Renal pelvis (tissue), 12 donors: ENCODE measurements at places on chromosomes 16 and 17. TPM values are rescaled to one million over a fixed set of nuclear protein-coding genes. Genes with fewer than 3 reads are reported as not detected.

The ABCC6 gene
- 22.6 TPM for polyA plus RNA-seq

DNA sequence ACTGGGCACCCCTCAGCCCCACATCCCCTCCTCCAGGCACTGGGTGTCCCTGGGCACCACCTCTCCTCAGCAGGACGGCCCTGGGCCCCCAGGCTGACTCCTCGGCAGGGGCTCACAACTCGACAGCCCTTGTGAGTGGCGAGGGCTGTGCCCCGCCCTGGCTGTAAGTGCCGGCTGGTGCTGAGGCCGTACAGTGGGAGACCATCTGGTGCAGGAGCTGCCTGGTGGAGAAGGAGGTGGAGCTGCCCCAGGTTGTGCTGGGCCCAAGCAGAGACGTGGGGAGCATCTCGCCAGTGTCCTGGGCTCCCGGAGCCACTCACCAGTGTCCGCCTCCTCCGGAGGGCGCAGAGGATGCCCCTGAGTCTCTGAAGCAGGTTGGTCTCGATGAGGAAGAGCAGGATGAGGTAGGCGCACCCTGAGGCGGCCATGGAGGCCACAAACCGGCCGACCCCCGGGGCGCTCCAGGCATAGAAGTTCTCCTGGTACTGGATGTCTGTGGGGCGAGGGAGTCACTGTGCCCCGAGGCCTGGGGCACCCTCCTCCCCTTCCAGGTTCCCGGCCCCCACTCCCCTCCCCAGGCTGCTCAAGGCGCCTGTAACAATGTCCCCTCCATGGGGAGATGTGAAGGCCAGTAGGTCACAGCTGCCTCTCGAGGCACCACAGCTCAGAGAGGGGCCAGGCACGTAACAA is 15.1 kb upstream of the RNPS1 start:
- no peak for DNase-seq

- DNase-seq: peak; percentile 45
Measured at GRCh38 chr16:49875806-49876715, 20.1 kb upstream of the ZNF423 start.

DNA sequence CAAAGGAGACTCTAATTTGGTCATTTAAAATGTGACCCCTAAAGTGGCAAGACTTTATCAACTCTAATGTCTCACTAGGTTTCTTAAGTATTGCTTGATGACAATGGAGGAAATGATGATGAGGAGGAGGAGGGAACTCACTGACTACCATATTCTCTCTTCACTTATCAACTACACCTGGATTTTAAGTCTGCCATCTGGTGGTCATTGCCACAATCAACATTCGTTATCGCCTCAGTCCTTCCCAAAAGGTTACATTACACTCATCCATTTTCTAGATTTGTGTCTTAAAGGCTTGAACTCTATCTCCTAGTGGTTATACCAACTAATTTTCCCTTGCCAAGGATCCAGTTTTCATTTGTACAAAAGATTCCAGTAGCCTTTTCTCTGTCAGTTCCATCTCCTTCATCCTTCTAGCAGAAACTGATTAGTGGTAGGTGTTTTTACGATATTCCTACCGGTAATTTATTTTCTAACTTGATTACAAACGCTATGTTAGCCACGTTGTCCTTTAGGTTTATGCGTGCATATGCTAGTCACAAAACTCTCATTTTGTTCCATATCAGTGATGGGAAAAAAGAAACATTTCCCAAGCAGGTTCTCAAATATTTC is 114.6 kb upstream of the NOG start:
- peak; percentile 14 for DNase-seq

DNA sequence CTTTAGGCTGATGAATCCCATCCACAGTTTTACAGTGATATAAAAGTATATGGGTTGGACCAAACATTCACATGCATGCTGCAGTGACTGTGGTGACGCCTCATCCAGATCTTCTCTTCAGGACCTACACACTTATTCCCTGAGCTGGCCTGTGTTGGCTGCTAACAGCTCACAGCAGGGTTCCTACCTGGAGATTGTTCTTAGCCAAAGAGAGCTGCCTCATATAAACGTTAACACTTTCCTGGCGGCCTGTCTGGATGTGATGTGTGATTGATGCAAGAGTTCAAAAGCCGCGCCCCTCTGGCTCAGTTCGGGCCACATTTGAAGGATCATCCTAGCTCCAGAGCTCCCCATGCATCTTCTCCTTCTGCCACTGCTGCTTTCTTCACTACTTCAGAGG is 93.0 kb upstream of the NETO2 start:
- DNase-seq: no peak

The BIRC5 gene
- polyA plus RNA-seq: 32.4 TPM

DNA sequence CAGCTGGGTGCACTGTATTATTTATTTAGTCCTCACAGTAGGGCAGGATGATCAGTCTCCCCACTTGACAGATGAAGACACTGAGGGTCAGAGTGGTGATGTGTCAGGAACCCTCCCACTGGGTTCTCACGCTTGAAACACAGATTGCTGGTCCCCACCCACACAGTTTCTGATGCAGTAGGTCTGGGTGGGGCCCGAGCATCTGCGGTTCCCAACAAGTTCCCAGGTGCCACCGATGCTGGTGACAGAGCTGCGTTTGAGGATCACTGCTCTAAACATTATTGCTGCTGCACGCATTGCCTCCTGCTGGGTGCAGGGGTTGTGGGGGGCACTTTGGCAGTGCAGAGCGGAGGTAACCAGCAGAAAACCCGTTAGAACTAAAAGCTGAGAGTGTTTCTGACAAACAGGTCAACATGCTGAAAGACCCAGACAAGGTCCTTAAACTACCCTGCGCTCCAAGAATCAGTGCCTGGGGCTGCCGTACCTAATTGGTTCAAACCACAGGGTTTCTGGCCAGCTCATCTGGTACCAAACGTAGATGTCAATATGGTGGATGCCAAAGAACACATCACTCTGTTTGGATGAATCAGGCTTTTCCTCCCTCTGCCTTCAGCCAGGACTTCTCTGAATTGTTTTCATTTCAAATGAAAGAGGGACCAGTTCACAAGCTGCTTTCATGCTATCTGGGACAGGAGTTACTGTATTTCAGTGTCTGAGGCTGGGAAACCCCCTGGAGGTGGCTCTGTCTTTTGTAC is 76.0 kb downstream of the ABCC1 start:
- DNase-seq: no peak

The ETV4 gene
- 49.8 TPM for polyA plus RNA-seq

DNA sequence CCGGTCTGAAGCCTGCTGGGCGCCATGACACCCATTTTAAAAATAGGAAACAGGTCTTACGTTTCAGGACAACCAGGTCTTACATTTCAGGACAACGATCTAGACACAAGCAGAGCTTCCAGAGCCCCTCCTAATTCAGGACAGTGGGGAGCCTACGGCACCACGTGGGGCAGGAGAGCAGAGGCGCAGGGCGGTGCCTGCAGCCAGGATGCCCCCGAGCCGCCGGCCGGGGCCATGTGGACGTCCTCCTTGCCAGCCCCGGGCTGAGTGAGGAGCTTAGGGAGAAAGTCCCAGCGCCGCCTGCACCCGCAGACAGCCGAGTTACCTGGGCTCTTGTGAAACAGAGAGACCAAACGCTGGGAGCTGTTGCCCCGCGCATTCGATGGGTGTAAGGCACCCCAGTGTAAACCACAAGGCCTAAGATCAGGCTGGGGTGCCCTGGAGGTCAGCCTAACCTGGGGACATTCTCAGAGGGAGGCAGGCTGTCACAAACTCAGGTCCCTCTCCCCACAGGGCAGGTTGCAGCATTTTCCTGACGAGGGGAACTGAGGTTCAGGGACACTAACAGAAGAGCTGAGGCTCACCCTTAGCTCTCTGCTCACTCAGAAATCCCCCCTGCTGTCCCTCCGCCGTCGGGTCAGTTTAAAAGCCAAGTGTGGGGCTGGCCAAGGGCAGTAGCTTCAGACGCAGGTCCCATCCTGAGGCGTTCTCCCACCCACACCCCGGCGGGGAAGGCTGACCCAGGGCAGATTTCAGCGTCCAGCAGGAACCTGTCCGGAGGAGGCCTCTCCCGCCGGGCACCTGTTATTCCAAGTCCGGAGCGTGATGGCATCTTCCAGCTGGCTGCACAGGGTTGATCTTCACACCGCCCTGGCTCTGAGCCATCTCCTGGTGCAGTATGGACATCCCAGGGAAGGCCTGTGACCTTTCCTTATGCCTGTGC is 1.8 kb upstream of the NOTUM start:
- no peak for DNase-seq

- DNase-seq: no peak
Measured at GRCh38 chr16:3023415-3023668, 400 bp downstream of the HCFC1R1 start.

The PMFBP1 gene
- polyA plus RNA-seq: 6.6 TPM

The CD79B gene
- polyA plus RNA-seq: 3.1 TPM

DNA sequence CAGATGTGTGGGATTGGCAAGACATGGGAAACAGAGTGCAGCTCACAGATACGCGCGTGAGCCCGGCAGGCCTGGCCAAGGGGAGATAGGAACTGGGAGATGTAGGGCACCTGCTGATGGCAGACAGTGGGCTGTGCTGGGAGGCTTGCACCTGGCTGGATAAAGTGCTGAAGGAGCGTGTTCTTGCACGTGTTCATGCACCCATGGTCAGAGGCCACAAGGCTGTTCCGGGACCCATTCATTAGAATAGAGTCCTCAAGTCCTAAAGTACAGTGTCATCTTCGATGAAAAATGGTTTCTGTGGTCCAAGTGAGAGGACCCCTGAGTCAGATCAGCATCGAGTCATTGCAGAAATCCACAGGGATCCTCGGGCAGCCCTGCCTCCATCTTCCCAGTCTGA is 236.4 kb downstream of the CCDC182 start:
- DNase-seq: no peak

- peak; percentile 76 for DNase-seq
Measured at GRCh38 chr17:7557775-7558543, 591 bp upstream of the TNFSF13 start.

DNA sequence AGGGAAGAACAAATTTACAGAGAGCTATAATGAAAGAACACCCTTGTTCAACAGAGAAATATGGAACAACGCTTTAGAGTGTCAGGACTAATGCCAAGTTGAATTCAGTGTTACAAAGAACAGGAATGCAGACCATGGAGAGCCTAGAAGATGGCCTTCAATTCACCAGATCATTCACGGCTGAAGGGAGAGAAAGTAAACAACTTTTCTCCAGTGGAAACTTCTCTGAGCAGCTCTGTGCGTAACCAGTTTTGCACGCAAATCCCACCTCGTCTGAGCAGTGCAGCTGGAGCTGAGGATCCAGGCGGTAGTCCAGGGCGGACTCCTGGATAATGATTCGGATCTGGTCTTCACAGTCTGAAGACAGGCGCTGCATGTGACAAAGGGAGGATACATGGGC is 40.5 kb upstream of the CLEC18B start:
- no peak for DNase-seq

DNA sequence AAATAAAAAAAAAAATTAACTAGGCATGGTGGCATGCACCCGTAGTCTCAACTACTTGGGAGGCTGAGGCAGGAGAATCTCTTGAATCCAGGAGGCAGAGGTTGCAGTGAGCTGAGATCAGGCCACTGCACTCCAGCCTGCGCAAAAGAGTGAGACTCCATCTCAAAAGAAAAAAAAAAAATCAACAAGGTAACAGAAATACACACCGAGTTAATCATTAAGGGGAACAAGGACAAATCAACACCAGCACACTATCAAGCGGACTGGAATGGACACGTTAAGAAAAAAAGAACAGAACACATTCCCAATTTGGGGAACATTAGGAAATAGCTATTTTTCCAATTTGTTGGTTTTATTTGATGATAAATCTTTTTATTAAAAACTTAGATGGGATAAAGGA is 28.4 kb upstream of the GLG1 start:
- no peak for DNase-seq

DNA sequence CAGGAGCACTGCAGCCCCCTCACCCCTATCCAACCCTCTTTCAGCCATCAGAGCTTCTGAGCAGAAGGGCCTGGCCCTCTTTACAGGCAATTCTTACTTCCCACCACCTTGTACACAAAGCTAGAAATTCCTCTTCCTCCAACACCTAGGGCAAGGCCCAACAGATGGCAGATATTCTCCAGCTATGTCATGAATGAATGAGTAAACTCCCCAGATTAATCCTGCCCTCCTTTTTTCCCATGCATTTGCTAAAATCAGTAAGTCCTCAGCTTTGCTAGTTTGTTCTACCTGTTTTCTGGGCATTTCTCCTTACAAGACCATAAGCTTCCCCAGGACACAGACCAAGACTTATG is 20.4 kb upstream of the MRPS23 start:
- DNase-seq: no peak

DNA sequence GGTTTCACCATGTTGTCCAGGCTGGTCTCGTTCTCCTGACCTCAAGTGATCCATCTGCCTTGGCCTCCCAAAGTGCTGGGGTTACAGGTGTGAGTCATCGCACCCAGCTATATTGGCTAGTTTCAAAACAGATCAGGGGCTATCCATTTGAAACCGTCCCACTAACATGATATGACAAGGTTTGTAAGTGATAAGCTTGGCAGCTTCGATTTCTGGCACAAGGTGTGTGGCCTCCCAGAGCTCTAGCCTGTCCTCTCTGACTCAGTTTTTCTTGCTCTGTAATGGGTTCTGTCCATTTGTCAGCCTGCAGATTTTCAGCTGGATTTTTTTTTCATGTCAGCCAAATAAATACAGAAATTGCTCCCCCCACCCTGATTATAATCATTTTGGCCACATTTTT is 31.8 kb upstream of the TENT4B start:
- DNase-seq: no peak

GRCh38 chr17:28944862-28945741 is 6.2 kb downstream of the PHF12 start:
- no peak for DNase-seq

DNA sequence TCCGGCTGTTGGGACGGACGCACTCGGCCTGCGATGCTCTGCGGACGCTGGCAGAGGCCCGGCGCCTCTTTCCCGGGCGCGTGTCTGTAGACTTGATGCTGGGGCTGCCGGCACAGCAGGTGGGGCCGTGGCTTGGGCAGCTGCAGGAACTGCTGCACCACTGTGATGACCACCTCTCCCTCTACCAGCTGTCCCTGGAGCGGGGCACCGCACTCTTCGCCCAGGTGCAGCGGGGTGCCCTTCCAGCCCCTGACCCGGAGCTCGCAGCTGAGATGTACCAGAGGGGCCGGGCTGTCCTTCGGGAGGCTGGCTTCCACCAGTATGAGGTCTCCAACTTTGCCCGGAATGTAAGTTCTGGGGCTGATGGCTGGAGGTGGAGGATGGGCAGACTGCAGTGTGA is 3.5 kb downstream of the RSAD1 start:
- no peak for DNase-seq

GRCh38 chr16:46658925-46659324 is 30.1 kb downstream of the VPS35 start:
- DNase-seq: no peak

The C16orf95 gene
- 5.4 TPM for polyA plus RNA-seq

GRCh38 chr16:1745181-1745899 is 26.0 kb downstream of the NME3 start:
- DNase-seq: no peak
